ENCODE measurements at places on chromosomes 1 and 21.

- DNase-seq = no peak
Observed at GRCh38 chr1:34619256-34619655, 135.6 kb upstream of the GJB5 start.

GRCh38 chr21:27268290-27268689 is 301.4 kb upstream of the ADAMTS5 start:
- DNase-seq = no peak

GRCh38 chr1:161982507-161982895 is 41.2 kb downstream of the OLFML2B start:
- no peak for DNase-seq

DNA sequence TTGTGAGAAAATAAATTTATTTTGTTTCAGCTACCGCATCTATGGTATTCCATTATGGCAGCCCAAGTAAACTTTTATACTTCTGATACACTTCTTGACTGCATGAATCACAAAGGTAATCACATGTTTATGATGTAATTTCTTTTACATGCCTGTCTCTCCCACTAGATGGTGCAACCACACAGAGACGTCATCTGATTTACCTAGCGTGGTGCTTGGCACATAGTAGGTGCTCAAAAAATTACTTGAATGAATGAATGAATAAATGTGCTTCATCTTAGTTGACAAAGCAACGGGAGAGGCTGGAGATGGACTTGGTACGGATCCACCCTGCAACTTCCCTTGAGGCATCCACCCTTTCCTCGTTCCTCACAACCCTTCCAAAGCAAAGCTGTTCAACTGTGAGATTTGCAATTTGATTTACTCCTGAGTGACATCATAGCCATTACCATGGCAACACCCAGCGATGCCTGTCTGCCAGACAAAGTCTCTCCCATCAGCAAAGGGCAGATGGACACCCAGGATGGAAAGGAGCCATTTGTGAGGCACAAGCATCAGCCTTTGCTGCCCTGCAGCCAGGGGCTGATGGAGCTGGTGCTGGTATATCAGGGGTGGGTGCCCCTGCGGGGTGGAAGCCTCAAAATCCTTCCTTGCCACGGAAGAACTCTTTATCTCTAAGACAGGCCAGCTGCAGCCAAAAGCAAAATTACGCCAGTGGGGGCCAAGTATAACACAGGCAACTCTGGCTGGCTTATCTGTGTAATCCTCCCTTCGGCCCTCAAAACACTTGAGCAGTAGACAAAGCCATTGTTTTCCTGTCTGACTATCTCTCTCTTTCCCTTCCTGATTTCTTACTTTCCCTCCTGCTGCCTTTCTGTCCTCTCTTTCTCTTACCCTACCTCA is 18.9 kb upstream of the VWA5B1 start:
- DNase-seq = no peak

All from stimulated activated CD8-positive, alpha-beta memory T cell treated with anti-CD3 and anti-CD28 coated beads, Interleukin-4, amount 100 ng/mL, for 1 hour (primary cell).